ENCODE measurements at places on chromosomes 2 and 18.

GRCh38 chr18:63646936-63647335, 2.9 kb upstream of the SERPINB4 start:
- DNase-seq: no peak

DNA sequence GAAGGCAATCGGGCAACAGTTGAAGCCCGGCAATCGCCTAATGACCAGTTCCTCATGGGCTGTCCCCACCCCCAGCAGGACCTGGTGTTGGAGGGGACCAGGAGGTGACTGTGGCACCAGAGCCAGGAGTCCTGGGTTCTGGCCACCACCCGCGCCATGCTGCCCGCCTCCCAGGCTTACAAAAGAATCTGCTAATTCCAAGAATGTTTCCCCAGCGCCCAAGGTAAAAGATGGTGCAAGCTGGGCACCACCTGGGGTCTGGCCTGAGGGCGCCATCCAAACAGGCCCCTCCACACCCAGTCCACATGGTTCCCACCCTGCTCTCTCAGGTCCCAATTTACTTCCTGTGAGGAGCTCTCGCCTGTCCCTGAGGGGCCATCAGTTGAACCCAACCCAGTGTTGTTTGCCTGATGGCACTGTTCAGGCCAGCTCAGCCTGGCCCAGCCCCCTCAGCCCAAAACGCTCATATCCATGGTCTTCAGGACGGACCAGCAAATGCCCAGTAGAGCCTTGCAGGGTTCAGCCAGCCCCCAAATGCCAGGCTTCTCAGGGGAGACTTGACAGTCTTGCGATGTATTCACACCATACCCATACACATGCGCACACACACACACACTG, 5.1 kb downstream of the SDC1 start:
- DNase-seq: no peak

- peak; percentile 42 for DNase-seq
These were observed 6.5 kb downstream of the GREB1 start for GRCh38 chr2:11540148-11540995.

- no peak for DNase-seq
These were observed 664.9 kb downstream of the METTL4 start for GRCh38 chr18:1906421-1906820.

- DNase-seq: no peak
These were observed 167.1 kb downstream of the SLC8A1 start for GRCh38 chr2:40284797-40285196.

GRCh38 chr2:118388771-118389170, 300.5 kb downstream of the INSIG2 start:
- DNase-seq: no peak

GRCh38 chr2:24825883-24826772, 32.9 kb downstream of the CENPO start:
- no peak for DNase-seq

- peak; percentile 38 for DNase-seq
These were observed 570.1 kb downstream of the PLCL1 start for GRCh38 chr2:198374375-198375082.

- no peak for DNase-seq
These were observed 46.5 kb downstream of the MBP start for GRCh38 chr18:77086034-77086433.

GRCh38 chr2:204655101-204655500, 109.8 kb downstream of the PARD3B start:
- no peak for DNase-seq

DNA sequence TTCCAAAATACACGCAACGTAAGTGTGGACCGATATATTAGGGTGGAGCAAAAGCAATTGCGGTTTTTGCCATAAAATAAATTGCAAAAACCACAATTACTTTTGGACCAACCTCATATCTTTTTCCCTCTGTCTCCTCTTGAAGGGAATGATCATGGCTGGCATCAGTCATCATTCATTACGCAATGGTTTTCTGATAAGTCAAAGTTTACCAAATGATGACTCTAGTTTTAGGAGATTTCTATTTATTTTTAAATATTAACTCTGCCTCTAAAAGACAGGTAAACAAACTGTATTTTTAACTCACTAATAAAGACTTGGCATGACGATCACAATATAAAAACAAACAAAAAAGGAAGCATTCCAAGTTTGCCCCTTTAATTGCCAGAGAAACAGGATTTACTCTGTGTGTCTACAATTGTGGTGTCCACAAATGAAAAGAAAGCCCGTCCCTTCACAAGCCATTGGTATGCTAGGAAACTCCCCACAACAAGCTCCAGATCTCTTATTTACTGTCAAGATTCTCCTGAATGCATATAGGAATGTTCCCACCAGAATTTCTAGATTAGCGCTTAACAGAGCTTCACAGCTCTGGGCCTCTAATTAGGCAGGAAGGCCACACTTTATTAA, 61.3 kb downstream of the IRS1 start:
- no peak for DNase-seq

GRCh38 chr18:52685316-52685715, 345.3 kb downstream of the DCC start:
- no peak for DNase-seq

- no peak for DNase-seq
These were observed 465.2 kb upstream of the HS6ST1 start for GRCh38 chr2:128783896-128784295.

- no peak for DNase-seq
These were observed 243.1 kb upstream of the SETBP1 start for GRCh38 chr18:44437603-44438002.

- DNase-seq: peak; percentile 3
These were observed 118.5 kb downstream of the RPIA start for GRCh38 chr2:88810017-88810416.

DNA sequence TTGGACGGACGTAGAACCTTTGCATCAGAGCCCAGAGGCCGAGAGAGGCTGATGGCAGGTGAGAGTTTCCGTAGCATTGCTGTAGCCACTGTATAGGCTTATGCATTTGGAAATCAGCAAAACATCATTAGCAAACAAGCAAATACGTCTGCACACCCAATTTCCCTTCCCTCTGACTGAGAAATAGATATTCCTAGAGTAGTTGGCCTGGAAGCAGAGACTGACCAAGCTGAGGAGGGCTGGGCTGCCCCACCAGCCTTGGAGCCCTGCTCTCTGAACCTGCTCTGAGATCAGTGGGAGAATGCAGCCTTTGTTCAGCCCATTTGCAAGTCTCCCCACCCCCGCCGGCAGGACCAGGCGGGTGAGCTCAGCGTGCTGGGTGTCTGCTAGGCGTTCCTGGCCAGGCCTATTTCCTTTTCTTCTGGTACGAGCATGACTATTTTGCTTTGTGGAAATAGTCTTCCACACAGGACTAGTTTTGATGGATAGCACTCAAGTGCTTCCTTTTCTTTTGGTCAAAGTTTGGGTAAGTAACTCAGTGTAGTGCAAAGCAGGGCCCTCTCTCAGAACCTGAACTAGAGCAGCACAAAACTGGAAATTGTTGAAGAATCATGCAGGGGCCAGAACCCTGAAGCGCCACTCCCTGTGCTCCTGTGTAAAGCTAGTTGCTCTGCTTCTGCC, 21.9 kb upstream of the RNF149 start:
- DNase-seq: no peak

GRCh38 chr2:12127638-12128037, 381.2 kb downstream of the LPIN1 start:
- DNase-seq: no peak

DNA sequence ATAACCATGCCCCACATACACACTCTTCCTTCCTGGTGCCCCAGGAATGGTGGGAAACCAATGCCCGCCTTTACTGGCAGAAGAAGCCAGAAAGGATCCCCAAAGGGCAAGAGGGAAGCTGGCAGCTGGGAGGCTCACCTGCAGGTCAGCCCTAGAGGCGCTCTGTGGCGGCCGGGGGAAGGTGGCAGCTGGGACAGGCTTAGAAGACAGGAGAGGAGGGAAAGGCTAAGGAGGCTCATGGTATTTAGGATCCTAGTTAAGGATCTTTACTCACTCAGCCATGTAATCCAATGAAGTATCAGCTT, 23.8 kb downstream of the ADRA2B start:
- DNase-seq: peak; percentile 37

- DNase-seq: no peak
These were observed 1547.1 kb upstream of the PIK3C3 start for GRCh38 chr18:40407909-40408308.

DNA sequence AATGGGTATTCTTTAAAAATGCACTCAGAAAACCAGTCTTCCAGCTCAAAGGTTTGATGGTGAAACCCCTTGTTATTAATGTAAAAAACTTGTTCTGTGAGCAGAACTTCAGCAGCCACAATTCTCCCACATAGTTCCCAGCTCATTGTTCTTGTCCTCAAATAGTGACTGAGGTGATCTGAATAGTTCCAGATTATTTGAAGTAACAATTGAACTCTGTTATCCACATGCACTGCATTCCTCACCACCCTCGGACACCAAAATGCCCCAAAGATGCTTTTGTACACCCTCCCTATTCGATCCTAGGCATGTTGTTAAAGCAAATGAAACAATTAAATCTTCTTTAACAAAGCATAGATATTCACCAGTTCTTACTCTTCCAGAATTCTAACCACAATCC, 2186.8 kb upstream of the CELF4 start:
- no peak for DNase-seq

GRCh38 chr18:814300-815084, 2.5 kb upstream of the YES1 start:
- no peak for DNase-seq

DNA sequence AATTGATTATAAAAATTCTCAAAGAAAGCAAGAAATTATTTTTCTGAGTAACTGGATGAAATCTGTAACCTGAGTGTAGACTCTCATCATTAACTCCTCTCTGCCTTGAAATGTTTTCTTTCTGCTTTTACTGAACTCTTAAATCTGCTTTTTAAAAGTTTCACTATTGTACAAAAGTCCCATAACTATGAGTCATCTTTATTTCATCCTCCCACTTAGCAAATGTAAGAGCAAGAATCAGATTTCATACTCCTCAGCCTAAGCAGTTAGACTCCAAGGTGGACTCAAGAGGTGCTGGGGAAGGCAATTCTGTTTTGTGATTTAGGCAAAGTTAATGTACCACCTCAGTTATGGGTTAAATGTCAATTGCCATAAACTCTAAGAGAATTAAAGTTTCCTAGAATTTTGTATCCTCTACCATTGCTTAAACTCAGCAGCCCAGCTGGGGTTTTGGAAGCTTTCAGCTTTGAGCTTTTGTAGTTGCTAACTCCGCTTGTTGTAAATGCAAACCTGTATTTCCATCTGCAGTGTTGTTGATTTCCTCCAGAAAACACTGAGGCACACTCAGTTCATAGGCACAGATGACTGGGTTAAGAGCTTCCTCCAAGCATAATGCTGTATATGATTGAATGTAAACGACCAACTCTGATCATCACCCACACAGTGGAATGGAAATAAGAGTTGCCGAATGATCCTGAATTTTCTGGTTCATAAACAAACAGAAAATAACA, 268.8 kb downstream of the ARHGAP15 start:
- DNase-seq: no peak

GRCh38 chr18:61975526-61976326, 82.9 kb upstream of the RNF152 start:
- no peak for DNase-seq

- no peak for DNase-seq
These were observed 41.3 kb downstream of the PLEKHA3 start for GRCh38 chr2:178521304-178522150.

DNA sequence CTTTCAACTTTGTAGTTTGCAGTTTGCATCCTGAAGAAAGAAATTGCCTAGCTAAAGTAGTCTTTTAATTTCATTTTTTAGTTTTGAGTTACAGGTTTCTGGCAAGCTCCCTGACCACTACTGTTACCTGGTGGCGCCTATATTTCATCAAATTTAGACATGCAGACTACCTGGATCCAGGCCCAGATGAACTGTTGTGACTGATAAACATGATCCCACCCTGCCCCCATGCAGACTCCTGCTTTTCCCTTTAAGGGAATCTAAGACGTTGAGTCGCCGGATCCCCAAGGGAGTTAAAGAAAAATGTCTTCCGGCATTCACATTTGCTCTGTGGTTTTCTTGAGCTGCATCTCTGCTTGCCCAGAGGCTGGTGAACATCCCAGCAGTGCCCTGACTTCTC, 22.2 kb downstream of the METAP1D start:
- DNase-seq: no peak

GRCh38 chr2:20178249-20178607, 46.7 kb downstream of the SDC1 start:
- no peak for DNase-seq

DNA sequence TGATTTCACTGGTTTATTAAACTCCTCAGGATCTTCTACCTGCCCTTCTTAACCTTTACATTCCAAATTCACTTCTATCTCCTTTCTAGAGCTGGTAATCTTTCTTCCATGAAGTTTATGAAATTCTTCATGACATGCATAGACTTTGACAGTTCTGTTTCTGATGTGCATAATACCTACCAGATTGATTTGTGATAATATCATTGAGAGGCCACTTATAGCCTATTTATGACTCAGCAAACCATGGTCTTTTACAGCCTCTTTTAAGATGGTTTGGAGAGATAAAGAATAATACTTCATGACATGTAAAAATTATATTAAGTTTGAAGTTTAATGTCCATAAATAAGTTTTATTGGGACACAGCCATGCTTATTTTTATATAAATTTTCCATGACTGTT, 14.0 kb downstream of the SCN2A start:
- no peak for DNase-seq

DNA sequence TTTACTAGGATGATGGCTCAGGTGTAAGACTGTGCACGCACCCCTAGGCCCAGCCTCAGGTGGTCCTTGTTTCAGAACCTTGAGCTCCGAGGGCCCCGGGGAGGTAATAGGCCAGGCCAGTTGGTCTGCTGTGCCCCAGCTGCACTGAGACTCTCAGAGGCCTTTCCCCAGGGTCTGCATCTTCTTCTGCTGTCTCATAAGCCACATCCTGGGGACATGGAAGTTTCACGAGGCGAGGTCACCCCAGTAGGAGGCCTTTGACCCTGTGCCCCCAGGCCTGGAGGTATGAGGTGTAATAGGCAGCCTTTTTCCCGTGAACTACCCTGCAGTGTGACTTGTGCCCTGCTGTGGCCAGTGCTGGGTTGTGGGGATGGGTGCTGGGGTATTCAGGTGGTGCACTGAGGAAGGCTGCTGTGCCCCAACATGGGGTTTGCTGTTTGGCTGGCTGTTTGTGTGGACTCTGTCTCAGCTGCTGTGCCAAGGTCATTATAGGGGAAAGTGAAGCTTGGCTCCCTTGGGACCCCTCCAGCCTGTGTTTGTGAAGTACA, 6.9 kb downstream of the OXER1 start:
- DNase-seq: no peak

DNA sequence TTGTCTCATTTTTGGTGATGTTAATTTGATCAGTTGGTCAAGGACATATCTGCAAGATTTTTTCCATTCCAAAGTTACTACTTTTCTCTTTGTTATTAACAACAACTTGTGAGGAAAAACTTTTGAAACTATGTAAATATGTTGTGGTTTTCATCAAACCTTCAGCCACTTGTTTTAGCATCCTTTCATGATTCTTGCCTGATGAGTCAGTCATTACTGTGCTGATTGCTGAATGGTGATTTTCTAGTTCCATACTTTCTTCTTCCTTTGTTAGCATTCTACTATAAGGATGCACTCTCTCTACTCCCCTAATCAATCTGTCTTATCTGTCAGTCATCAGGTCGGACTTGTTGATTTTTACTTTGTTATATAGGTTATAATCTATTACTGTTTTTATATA, 10.9 kb downstream of the TMEM87B start:
- no peak for DNase-seq

GRCh38 chr2:1010415-1010930, 59.8 kb downstream of the SNTG2 start:
- no peak for DNase-seq

Measured in NCI-H524 (cell line).